ENCODE measurements at places on chromosomes 6 and 20.

GRCh38 chr6:163415620-163416556 is 1.4 kb downstream of the QKI start:
- H3K27ac ChIP-seq = peak overlapping the region; percentile 100
- peak overlapping the region; percentile 82 for H3K4me3 ChIP-seq
- H3K36me3 ChIP-seq = no peaks in the 10 kb centered on the region
- H3K4me1 ChIP-seq = peaks cover 56% of the 10 kb centered on the region
- no peaks in the 10 kb centered on the region for H3K27me3 ChIP-seq

GRCh38 chr6:13764996-13765395 is 49.4 kb downstream of the MCUR1 start:
- H3K27ac ChIP-seq = no peak overlapping the region
- H3K4me1 ChIP-seq = peaks cover 3% of the 10 kb centered on the region
- H3K36me3 ChIP-seq = no peaks in the 10 kb centered on the region
- no peak for DNase-seq

DNA sequence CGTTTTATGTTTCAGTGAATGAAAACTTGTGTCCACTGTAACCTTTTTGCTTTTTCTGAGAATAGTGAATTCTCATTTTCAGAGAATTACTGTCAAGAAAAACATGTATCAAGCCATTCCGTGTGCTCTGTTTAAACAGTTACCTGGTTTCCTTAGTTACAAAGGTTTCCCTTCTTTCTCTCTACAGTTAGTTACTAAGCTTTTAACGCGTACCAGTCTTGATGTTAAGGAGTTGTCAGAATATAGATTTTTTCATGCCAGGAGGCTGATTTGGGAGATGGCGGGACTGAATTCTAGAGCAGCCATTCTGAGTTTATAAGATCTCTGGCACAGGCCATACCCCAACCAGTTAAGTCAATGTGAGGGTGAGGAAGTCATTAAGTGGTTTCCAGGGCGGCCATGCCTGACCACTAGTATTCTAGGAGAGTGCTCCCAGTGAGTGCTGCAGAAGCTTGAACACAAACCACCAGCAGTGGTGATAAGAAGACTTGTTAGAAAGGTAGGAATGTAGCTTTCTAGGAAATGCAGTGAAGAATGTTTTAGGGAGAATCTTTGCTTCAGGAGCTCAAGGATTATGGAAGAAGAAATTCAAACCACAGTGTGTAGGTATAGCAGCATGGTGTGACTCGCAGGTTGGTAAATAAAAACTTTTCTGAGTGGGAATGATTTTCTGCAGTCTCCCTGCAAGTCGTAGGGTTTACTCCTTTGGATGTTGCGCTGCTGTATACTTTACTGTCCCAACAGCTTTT is 112.9 kb downstream of the JARID2 start:
- no peak overlapping the region for H3K27ac ChIP-seq
- H3K4me3 ChIP-seq = no peak overlapping the region
- no peaks in the 10 kb centered on the region for H3K27me3 ChIP-seq
- no peak for DNase-seq
- H3K36me3 ChIP-seq = no peaks in the 10 kb centered on the region

DNA sequence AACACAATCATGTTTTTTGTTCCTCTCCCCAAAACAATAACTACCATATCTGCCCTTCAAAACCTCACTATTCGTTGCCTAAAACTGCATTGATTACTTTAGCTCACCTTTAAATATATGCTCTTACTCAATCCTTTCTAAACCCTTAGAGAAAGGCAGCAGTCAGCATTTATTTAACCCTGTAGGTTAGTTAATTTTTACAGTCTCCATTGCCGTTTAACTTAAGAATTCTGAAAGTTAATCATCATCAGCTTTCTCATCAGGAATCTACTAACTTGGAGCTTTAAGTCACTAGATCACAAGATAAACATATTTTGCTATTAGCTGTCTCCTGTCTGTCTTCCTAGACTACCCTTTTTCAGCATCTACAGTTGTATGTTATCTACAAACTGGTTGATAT is 991.9 kb downstream of the EPHA7 start:
- H3K36me3 ChIP-seq = no peaks in the 10 kb centered on the region
- no peak for DNase-seq
- H3K27me3 ChIP-seq = no peaks in the 10 kb centered on the region
- H3K4me1 ChIP-seq = no peaks in the 10 kb centered on the region
- H3K4me3 ChIP-seq = no peak overlapping the region
- H3K27ac ChIP-seq = no peak overlapping the region

- no peak for DNase-seq
- H3K4me1 ChIP-seq = no peaks in the 10 kb centered on the region
- H3K4me3 ChIP-seq = no peak overlapping the region
- no peaks in the 10 kb centered on the region for H3K36me3 ChIP-seq
Observed at GRCh38 chr20:43477619-43478018, 19.9 kb downstream of the SRSF6 start.

DNA sequence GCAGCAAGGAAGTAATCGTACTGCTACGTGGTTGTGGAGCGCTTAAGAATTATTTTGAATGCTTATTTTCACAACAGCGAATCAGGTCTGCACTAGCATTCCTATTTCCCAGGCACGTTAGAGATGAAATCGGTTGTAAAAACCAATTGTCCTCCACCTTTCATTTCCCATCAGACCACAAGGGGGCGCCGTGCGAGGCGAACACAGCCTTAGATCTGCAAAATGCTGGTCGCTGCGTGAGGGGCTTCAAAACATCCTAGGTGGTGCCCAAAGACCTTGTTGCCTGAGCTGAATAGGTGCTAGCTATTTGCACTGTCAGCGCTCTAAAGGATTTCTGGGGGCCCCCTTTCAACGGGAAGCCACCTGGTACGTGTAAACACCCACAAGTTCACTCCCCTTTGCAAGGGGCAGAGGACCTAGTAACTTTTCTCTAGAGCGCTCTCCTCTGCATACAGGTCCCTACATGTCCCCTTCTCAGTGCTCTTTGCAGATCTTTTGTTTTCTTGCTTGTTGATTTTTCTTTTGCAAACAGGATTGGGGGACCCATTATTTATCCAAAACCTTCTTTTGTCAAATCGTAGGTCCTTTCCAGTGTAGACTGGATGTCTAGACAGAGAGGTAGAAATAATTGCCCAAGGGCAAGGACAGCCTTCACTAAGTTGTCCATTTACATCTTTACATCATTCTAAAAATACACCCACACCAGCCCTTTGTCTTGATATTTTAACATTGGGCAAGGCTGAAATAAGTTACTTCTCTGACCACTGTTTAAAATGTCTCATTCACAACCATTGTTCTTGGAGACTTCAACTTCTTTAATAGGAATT is 59.8 kb downstream of the NEDD9 start:
- no peak overlapping the region for H3K27ac ChIP-seq
- no peak overlapping the region for H3K4me3 ChIP-seq
- peaks cover 2% of the 10 kb centered on the region for H3K4me1 ChIP-seq
- H3K36me3 ChIP-seq = no peaks in the 10 kb centered on the region

DNA sequence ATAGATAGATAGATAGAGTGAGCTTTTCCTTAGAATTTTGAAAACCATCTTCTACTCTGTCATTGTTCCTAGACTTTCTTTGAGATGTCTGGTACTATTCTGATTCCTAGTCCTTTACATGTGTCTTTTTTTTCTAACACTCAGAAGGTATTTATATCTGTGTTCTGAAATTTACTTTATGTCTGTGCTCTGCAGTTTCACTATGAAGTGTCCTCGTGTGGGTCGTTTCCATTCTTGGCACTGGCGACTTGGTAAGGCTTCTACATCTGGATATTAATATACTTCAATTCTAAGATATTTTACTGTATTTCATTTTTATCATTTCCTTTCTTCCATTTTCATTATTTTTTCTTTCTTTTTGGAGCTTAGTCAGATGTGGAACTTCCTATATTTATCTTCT is 87.0 kb downstream of the FHL5 start:
- no peaks in the 10 kb centered on the region for H3K4me1 ChIP-seq
- H3K4me3 ChIP-seq = no peak overlapping the region
- H3K36me3 ChIP-seq = no peaks in the 10 kb centered on the region
- no peaks in the 10 kb centered on the region for H3K27me3 ChIP-seq
- DNase-seq = no peak

DNA sequence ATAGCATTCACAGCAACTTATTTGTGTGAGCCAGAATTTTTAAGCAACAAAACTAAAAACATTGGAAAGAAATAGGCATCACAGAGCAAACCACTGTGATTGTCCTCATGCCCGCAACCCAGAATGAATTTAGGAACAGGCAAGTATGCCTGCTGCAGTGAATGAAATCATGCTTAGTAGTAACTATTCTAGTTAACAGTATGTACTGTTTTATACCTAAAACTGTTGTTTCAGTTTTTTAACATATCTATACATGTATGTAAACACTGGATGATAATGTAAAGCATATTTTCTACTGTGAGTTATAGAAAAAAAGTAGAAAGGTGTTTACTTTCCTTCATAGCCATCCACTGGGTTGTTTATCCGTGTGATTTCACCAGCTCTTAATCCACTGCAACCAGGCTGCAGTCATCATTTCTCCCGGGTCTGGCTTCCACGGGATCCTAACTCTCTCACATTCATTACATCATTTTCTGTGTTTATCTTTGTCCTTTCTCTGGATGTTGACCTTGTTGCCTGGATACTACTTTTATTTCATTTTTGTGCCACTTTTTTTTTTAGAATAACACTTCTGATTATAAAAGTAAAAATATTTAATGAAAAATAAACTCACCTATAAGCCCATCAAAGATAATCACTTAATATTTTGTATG is 3.6 kb upstream of the ARFGEF3 start:
- no peak overlapping the region for H3K27ac ChIP-seq
- no peaks in the 10 kb centered on the region for H3K36me3 ChIP-seq
- no peak for DNase-seq
- peaks cover 62% of the 10 kb centered on the region for H3K27me3 ChIP-seq
- H3K4me1 ChIP-seq = no peaks in the 10 kb centered on the region

GRCh38 chr20:50460608-50461267 is 49.4 kb upstream of the PTPN1 start:
- H3K4me3 ChIP-seq = no peak overlapping the region
- H3K27ac ChIP-seq = no peak overlapping the region
- peak; percentile 89 for DNase-seq
- H3K4me1 ChIP-seq = peaks cover 55% of the 10 kb centered on the region

DNA sequence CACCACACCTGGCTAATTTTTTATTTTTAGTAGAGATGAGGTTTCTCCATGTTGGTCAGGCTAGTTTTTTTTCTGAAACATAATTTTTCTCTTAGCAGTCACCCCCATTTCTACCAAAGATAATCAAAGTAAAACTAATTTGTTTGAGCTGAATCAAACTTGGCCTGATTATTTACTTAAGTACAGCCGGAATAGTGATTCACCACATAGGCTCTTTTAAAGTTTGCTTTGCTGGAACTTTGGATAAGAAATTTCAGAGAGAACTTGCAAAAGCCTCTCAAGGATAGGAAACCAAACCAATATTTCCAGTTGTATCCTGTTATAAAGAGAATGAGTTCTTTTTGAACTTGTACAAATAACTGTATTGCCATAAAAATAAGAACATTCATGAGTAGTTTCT is 105.0 kb upstream of the SYNCRIP start:
- H3K4me1 ChIP-seq = no peaks in the 10 kb centered on the region
- H3K4me3 ChIP-seq = no peak overlapping the region
- H3K36me3 ChIP-seq = no peaks in the 10 kb centered on the region
- H3K27ac ChIP-seq = no peak overlapping the region
- DNase-seq = no peak

DNA sequence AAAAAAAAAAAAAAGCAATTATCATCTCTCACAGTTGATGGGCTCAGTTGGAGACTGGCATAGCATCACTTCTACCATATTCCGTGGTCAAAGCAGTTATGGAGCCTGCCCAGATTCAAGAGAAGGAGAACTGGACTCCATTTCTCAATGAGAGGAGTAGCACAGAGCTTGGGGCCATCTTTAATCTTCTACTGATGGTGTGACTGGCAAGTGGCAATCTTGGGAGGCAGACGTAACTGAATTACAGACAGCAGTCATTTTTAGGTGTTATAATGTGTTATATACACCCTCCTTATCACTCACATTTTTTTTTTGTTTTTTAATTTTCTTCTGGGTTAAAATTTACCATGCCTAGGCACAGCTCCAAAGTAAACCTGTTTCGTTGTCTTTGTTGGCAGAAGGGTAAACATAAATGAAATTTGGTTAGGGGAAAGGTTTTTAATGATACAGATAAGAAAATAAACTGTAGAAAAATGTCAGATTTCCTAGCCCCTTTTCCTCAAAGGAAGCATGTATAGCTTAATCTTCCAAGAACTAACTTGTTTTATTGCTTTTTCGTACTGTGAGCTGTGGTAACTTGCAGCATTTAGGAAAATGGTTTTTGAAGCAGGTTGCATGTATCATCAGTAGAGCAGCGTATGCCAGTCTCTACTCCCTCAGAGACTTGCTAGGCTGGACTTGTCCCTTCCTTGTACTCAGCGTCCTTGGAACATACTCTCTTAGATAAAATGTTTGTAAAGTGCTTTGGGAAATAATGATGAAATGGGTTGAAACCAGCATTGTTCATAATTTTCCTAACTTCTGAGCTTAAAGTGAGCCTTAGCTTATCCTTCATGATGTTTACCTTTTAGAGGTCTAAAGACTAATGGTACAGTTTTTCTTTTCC is 25.7 kb downstream of the ZFAND3 start:
- no peaks in the 10 kb centered on the region for H3K36me3 ChIP-seq
- no peak for DNase-seq
- H3K4me1 ChIP-seq = peaks cover 3% of the 10 kb centered on the region
- H3K27ac ChIP-seq = no peak overlapping the region
- H3K4me3 ChIP-seq = no peak overlapping the region
- no peaks in the 10 kb centered on the region for H3K27me3 ChIP-seq

DNA sequence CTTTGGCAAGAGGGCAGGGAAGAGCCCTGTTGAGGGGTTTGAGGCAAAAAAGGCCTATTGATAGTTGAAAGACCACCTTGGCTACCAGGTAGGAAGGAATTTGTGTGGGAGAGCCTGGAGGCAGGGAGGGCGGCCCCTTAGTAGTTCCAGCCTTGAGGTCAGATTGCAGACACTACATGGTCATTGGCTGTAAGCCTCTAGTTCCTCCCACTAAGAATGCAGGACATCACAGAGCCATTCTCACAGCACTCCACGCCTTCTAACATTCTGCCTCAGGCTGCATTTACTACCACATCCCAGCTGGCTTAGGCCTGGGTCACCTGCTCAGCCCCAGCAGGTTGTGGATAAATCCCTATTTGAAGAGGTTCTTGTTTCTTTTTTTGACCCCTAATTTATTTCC is 91.0 kb upstream of the SNX9 start:
- H3K36me3 ChIP-seq = no peaks in the 10 kb centered on the region
- no peaks in the 10 kb centered on the region for H3K4me1 ChIP-seq
- H3K27ac ChIP-seq = no peak overlapping the region
- H3K27me3 ChIP-seq = no peaks in the 10 kb centered on the region
- DNase-seq = no peak

GRCh38 chr20:9506964-9507369 is 7.4 kb upstream of the LAMP5 start:
- DNase-seq = no peak
- H3K27ac ChIP-seq = no peak overlapping the region
- H3K4me3 ChIP-seq = no peak overlapping the region
- peaks cover 46% of the 10 kb centered on the region for H3K27me3 ChIP-seq
- H3K36me3 ChIP-seq = no peaks in the 10 kb centered on the region

DNA sequence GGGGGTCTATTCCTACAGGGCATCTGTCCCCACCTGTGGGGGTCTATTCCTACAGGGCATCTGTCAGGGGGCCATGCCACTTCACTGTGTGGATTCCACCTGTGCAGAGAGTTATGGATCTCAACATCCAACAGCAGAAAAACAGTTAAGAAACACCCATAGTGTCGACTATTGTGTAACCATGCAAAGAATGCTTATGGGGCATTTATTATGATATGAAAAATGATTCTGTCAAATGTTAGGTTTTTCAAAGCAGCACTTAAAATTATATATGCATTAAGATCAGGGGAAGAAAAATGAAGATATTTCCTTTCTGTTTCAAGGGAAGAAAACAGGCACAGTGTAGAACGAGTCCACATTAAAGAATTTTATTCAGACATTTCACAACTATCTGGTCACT is 2.9 kb downstream of the GPR31 start:
- no peak overlapping the region for H3K4me3 ChIP-seq
- no peaks in the 10 kb centered on the region for H3K36me3 ChIP-seq
- no peak for DNase-seq
